ENCODE measurements at places on chromosomes 12 and 14.

- peak; percentile 28 for DNase-seq
Measured at GRCh38 chr12:124636138-124636978, 68.9 kb upstream of the NCOR2 start.

DNA sequence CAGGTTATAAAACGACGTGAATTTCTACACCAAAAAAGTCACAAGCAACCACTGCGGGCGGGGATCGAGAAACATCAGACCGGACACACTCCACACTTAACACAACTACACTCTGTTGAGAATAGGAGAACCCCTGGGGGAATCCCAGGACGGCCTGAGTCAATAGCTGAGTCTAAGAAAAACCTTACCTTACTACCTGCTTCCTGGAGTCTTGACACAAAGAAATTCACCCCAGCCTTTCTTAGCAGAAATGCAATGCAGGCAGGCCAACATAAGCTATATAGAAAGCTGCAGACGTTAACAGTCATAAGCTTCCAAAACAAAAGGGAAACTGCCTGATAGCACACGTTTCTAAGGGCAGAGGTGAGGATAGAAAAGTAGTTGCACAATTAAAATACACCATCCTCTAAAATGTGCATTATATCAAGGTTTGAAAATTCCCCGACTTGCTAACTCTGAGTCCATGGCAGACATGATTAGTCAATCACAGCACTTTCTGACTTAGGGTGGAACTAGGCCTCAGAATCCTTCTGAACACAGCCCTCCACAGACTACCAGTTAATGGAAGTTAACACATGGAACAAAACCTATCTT is 68.0 kb downstream of the CCDC88C start:
- DNase-seq = peak; percentile 72

- no peak for DNase-seq
Measured at GRCh38 chr12:96233939-96234461, 39.8 kb downstream of the ELK3 start.

GRCh38 chr12:119117936-119118335 is 60.8 kb upstream of the HSPB8 start:
- no peak for DNase-seq

GRCh38 chr12:7642876-7643309 is 22.8 kb downstream of the APOBEC1 start:
- peak; percentile 13 for DNase-seq

All from stimulated activated naive CD4-positive, alpha-beta T cell treated with Interleukin-2 at 50 U/mL for 16 hours (primary cell).